Breast epithelium (tissue), 4 donors: ENCODE measurements at places on chromosomes 1 and 21. TPM values are rescaled to one million over a fixed set of nuclear protein-coding genes. Genes with fewer than 3 reads are reported as not detected.

Gene TRIM45
- 8.2 TPM for total RNA-seq

Gene BTG2
- 102 TPM for total RNA-seq

DNA sequence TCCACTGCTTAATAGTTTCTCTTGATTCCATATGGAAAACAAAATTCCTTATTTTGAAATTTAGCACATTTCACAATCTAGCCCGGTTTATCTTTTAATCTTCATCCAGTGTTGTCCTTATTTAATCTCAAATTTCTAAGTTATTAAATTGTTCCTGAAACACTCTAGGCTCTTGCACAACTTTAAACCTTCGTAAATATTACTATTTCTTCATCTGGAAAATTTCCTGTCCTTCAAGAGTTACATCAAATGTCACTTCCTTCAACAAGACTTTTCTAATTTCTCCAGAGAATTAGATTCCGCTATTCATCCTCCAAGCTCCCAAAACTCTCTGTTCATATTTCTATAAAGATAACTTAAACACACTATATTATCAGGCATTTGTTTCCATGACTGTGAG lies 6.5 kb downstream of the FMO5 start:
- no peaks in the 10 kb centered on the region for H3K4me1 ChIP-seq
- H3K36me3 ChIP-seq = no peaks in the 10 kb centered on the region
- H3K27me3 ChIP-seq = no peaks in the 10 kb centered on the region
- no peak overlapping the region for H3K27ac ChIP-seq
- no peak for DNase-seq

DNA sequence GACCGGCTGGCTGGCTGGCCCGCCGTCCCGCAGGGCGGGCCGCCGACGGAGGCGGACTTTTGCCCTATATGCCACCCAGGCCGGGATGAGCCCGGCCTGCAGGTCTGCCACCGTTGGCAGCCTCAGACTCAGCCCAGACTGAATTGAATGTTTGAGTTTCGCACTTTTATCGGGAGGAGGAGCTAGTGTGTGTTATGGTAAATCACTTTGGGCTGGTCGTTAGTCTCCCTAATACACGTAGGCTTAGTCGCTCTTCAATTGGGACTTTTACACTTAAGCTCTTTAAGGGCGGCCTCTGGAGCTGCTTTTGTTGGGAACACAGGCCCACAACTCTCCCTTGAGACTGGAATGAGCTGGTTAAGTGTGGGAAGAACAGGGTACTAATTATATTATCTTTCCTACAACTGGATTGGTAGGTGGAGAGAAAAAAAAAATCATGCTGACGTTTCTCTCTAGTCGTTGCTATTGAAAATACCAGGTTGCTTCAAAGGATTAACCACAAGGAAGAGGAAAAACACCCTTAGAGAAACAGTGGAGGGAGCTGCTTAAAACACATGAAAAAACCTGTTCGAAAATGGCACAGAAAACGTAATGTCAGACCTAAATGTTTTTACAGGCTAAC lies 1.4 kb upstream of the IRF2BP2 start:
- peak overlapping the region; percentile 98 for H3K27ac ChIP-seq
- H3K4me3 ChIP-seq = peak overlapping the region; percentile 90
- peaks cover 5% of the 10 kb centered on the region for H3K4me1 ChIP-seq
- H3K27me3 ChIP-seq = no peaks in the 10 kb centered on the region
- DNase-seq = peak; percentile 66
- H3K36me3 ChIP-seq = peaks cover 5% of the 10 kb centered on the region

- H3K4me3 ChIP-seq = no peak overlapping the region
- no peak for DNase-seq
- H3K27me3 ChIP-seq = no peaks in the 10 kb centered on the region
Observed at GRCh38 chr1:66035616-66036245, 243.0 kb downstream of the PDE4B start.

DNA sequence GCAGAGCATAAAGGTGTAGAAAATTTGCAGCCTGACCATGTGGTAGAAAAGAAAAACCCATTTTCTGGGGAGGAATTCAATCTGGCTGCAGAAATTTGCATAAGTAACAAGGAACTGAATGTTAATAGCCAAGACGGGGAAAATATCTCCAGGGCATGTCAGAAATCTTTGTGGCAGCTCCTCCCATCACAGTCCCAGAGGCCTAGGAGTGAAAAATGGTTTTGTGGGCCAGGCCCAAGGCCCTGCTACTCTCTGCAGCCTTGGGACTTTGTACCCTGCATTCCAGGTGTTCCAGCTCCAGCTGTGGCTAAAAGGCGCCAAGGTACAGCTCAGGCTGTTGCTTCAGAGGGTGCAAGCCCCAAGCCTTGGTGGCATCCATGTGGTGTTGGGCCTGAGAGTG lies 152.9 kb downstream of the PATJ start:
- no peaks in the 10 kb centered on the region for H3K27me3 ChIP-seq
- H3K27ac ChIP-seq = no peak overlapping the region
- no peak overlapping the region for H3K4me3 ChIP-seq
- H3K4me1 ChIP-seq = no peaks in the 10 kb centered on the region
- no peaks in the 10 kb centered on the region for H3K36me3 ChIP-seq

- H3K27ac ChIP-seq = no peak overlapping the region
- H3K27me3 ChIP-seq = no peaks in the 10 kb centered on the region
- H3K36me3 ChIP-seq = no peaks in the 10 kb centered on the region
- no peak for DNase-seq
Observed at GRCh38 chr1:194930132-194930531, 1678.1 kb downstream of the KCNT2 start.

- H3K4me1 ChIP-seq = no peaks in the 10 kb centered on the region
- H3K27ac ChIP-seq = no peak overlapping the region
- H3K27me3 ChIP-seq = no peaks in the 10 kb centered on the region
- H3K36me3 ChIP-seq = no peaks in the 10 kb centered on the region
- no peak for DNase-seq
Observed at GRCh38 chr1:157512036-157512969, 40.0 kb downstream of the FCRL5 start.
